ENCODE measurements at places on chromosomes 3 and 15. TPM values are rescaled to one million over a fixed set of nuclear protein-coding genes. Genes with fewer than 3 reads are reported as not detected.

HRG gene
- 0.49 TPM for total RNA-seq

RLBP1 gene
- not detected for total RNA-seq

GLDN gene
- total RNA-seq = 20.7 TPM

CDCP1 gene
- total RNA-seq = 42.4 TPM

TMEM108 gene
- total RNA-seq = 0.95 TPM

NTRK3 gene
- 1.6 TPM for total RNA-seq

RAB6B gene
- 8.4 TPM for total RNA-seq

SLC9C1 gene
- total RNA-seq = 0.46 TPM

ZNF385D gene
- total RNA-seq = 25.8 TPM

PP2D1 gene
- not detected for total RNA-seq

DAPK2 gene
- total RNA-seq = 5.6 TPM

RHCG gene
- total RNA-seq = not detected

CCR3 gene
- total RNA-seq = not detected

ARMC8 gene
- 40.8 TPM for total RNA-seq

SGO1 gene
- total RNA-seq = 0.83 TPM

TTLL13 gene
- total RNA-seq = 0.32 TPM

MUC20 gene
- total RNA-seq = 198 TPM

LNP1 gene
- total RNA-seq = 2.4 TPM

FEZF2 gene
- total RNA-seq = not detected

ZNF501 gene
- 5.6 TPM for total RNA-seq

ADGRG7 gene
- 2.0 TPM for total RNA-seq

TGM5 gene
- 0.26 TPM for total RNA-seq

KIF23 gene
- total RNA-seq = 3.9 TPM

CRYGS gene
- 2.7 TPM for total RNA-seq

CCR2 gene
- 4.1 TPM for total RNA-seq

STAC gene
- 11.9 TPM for total RNA-seq

CA12 gene
- 20.5 TPM for total RNA-seq

CPB1 gene
- total RNA-seq = 16.5 TPM

SH2D7 gene
- total RNA-seq = 2.3 TPM

ADPGK gene
- total RNA-seq = 36.5 TPM

CNTN4 gene
- 5.2 TPM for total RNA-seq

SCN11A gene
- 0.09 TPM for total RNA-seq

MNS1 gene
- 2.2 TPM for total RNA-seq

SLC35A5 gene
- 37.5 TPM for total RNA-seq

CFAP100 gene
- 0.40 TPM for total RNA-seq

SEMA5B gene
- total RNA-seq = 1.7 TPM

SEMA3F gene
- total RNA-seq = 34.1 TPM

AHSG gene
- 2.2 TPM for total RNA-seq

PCCB gene
- total RNA-seq = 46.5 TPM

TYRO3 gene
- 9.1 TPM for total RNA-seq

TNNC1 gene
- total RNA-seq = 0.81 TPM

BLOC1S6 gene
- total RNA-seq = 30.9 TPM

SERPINI2 gene
- 0.23 TPM for total RNA-seq

CTXN2 gene
- total RNA-seq = 0.06 TPM

DNASE1L3 gene
- total RNA-seq = 2.3 TPM

GPR149 gene
- total RNA-seq = not detected

Measured in mucosa of gallbladder (tissue), 1 donor.